ENCODE measurements at places on chromosomes 3 and 15.

- no peak for DNase-seq
Measured at GRCh38 chr3:46283881-46284450, 41.7 kb downstream of the CCR3 start.

- DNase-seq, result no peak
Measured at GRCh38 chr15:72423256-72423655, 25.2 kb downstream of the TMEM202 start.

DNA sequence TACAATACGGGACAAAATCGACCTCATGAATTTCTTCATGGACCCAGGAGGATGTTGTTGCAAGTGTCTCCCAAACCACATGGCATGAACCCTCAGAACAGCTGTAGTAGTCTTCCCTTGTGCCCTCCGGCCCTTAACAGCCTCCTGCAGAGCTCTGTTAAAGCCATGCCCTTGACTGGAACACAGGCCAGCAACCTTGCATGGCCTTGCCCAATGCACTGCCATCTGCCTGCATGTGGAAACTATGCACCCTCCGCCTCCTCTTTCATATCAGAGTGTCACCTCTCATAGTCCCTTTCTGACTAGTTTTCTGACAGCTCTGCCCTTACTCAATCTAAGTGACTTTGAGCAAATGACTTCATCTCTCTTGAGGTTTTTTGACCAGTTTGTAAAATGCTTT is 39.4 kb upstream of the TRIM71 start:
- no peak for DNase-seq

DNA sequence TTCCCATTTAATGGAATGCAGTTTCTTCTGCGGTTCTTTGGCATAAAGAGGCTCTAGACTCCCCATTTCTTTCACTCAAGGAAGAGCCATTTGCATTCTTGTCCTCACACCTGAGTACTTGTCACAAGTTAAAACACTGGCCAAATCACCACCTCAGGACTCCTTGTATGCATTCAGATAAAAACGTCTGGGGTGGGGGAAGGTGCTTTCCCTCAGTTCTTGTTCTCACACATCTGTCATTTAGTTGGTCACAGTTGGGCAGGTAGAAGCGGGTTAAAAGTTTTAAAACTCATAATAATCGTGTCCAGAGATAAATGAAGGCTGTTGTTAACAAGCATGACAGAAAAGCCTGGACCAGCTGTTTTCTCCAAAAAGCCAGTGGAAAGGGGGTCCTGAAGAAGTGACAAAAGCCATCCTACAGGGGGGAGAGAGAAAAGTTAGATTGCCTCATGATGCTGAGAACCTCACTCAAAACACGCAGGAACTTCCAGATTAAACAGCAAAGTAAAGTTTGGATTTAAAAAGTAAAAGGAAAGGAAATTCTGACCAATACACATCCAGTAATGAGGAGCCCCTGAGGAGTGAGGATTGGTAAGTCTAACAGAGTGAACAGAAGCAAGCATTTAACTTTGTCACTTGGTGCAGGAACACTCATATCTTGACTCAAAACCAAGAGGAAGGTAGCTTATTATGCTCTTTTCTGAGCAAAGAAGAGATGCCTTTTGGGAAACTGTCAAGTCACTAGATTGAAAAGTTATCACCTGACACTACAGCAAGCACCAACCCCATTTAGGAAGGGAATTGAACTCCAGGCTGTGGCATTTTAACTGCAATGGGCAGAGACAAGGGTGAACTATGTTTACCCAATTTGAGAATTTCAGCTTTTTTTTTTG is 2.8 kb downstream of the BCL2L10 start:
- DNase-seq, result no peak

DNA sequence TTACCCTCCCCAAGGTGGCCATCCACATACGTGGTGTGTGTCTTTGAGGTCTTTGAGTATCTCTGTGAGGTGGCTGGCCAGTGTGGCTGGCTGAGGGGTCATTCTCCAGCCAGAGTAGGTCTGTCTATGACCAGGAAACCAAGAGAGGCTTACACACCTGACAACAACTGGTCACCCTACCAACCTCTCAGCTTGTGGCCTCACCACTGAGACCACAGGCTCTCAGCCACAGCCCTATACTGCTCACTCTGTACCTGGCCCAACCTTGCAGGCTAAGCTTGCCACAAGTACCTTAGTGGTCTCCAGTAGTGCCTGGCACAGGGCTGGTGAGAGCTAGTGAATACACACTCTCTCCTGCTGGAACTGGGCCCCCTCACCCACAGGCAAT is 5.1 kb downstream of the HEMK1 start:
- no peak for DNase-seq

GRCh38 chr15:34625007-34625406 is 41.6 kb upstream of the GOLGA8B start:
- DNase-seq, result no peak

DNA sequence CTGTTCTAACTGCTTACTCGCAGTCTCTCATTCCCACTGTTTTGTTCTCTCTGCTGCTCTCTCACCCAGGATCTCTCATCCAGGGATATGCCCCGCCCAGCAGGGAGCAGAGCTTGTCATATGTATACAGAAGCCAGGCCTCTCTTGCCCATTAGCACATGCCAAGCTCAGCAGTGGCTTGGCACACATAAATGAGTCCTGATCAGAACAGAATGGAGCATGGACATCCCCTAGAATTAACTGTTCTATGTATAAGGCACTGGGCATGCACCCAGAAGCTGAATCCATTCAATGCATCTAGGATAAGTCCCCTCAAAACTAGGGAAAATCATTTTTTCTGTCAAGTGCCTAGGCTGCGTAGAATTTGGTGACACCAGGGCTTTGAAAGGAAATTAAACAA is 61.6 kb downstream of the IGSF11 start:
- no peak for DNase-seq

GRCh38 chr15:69236505-69236904 is 62.2 kb upstream of the PAQR5 start:
- DNase-seq, result no peak

GRCh38 chr15:31782016-31782783 is 248.1 kb upstream of the CHRNA7 start:
- no peak for DNase-seq

DNA sequence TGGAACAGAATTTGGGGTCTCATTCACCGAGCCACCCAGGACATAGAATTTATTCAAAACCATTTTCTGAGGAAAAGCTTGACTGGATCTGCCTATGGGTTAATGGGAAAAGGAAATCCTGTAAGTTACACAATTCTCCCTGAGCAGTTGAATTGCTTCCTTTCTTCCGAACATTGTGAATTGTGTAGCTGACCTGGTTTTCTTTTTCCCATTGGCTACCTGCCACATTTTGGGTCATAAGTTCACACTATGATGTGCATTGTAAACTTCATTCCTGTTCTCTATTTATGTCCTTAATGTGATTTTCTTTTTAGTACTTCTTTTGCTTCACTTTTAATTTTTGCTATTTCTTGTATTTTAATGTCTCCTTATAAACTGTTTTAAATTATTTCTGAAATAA is 386.0 kb upstream of the LRRC3B start:
- DNase-seq, result no peak

- DNase-seq, result no peak
Measured at GRCh38 chr3:42685363-42685881, at the start of gene KLHL40. Gene KLHL40 (plus strand): TSS chr3:42685537. CDS start chr3:42685619, 82 bp downstream.

DNA sequence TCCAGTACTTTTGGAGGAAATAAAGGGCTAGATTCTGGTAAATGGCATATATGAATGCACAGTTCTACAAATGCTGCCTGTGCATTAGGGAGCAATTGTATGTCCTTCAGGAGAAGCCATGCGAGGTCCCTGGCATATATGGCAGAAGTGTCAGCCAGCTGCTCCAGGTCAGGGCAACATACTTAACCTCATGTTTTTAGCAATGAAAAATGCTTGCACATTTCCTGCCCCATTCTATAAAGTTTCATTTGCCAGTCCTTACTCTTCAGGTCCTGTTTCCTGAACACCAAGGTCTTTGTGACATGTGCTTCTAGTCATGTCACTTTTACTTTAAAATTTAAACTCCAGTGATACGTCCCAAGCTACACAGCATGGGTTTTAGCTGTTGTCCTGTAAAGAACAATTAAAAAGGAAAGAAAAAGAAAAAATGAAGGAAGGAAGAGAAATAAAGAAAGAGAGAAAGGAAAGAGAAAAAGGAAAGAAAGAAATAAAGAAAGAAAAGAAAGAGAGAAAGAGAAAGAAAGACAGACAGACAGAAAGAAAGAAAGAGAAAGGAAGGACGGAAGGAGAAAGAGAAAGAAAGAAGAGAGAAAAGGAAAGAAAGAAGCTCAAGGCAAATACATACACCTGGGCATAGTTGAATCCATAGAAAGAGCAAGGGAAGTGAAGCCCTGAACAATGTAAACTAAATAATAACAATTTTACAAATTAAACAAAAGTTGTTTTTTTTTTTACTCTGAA is 20.1 kb upstream of the PTX3 start:
- DNase-seq, result no peak

GRCh38 chr3:9296241-9296640 is 46.8 kb upstream of the SRGAP3 start:
- no peak for DNase-seq

DNA sequence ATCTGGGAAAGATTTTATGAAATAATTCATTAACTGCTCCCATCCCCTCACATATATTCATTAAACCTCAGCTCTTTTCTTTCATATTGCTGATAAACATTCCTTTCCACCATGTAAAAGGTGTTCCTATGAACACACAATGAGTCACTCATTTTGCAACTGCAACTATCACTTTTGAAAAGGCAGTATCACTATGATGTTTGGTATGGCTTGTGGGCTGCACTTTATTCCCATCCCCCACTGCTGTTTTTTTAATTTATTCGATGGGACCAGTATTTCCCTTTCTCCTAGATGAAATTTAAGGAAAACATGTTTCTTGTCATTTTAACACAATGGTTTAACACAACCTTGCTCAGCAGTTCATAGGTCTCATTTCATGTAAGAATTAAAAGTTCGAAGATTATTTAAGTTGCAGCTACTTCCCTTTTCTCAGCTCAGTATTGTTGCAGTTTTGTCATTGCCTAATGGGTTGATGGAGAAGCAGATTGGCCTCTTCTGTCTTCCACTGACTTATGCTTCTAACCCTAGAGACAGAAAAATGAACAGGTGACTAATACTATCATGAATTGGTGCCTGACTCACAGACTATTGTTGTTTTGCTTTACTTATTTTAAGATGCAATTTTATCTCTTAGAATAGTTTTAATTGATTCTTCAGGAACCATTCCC is 280.3 kb downstream of the ZPLD1 start:
- no peak for DNase-seq

DNA sequence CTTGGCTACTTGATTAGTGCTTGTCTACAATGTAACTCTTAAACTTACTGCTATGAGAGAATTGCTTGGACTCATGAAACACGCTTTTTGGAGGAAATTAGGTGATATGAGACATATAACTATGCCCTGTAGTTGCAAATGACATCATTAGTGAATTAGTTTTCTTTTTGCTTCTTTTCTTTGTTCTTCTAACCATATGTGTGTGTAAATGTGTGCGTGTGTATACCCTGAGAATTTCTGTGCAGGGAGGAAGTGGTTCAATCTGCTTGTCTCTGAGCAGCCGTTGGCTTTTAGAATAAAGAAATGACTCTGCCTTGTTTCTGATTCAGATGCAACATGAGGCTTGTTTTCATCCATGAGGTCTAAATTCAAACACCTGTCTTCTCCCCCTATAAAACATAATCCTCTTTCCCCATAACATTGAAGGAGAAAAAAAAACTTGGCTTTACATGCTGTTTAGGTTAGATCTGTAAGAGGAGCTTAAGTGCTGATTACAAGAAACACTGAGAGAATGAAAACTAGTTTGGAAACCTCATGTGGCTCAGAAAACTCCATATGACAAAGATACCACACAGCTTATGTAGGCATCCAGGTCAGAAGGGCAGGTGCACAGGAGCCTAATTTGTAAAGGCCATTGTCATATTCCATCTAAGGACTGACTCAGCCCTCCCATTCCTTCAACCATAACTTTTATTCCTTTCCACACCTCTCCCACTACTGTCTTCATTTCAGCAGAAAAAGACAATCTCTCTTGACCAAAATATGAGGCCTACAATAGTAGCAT is 30.5 kb upstream of the BLM start:
- no peak for DNase-seq

DNA sequence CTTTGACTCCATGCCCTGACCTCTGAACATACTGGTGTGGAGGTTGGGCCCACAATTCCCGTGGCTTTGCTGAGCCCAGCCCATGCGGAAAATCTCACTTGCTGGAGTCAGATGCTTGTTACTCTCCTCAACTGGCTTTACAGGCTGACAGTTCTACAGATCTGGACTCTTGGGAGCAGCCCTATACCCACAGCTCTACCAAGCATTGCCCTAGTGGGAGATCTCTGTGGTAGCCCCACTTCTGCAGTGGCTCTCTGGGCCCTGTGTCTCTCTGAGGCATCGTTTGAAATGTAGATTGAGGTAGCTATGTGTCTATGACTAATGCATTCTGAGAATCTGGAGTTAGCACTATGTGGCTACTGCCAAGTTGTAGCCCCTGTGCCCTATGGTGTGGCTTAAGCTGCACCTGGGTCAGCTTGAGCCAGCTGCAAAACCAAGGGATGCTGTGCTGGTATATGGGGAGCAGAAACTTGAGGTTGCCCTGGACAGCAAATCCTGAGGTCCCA is 625.8 kb upstream of the ALCAM start:
- no peak for DNase-seq

DNA sequence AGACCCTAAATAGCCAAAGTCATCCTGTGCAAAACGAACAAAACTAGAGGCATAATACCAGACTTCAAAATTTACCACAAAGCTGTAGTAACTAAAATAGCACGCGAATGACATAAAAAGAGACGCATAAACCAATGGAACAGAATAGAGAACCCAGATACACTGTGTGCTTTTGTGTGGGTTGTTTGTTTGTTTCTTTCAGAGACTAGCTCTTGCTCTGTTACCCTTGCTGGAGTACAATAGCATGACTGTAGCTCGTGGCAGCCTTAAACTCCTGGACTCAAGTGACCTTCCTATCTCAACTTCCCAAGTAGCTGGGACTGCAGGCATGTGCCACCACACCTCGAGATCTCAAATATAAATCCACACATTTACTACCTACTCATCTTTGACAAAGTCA is 1314.6 kb upstream of the GBE1 start:
- no peak for DNase-seq

DNA sequence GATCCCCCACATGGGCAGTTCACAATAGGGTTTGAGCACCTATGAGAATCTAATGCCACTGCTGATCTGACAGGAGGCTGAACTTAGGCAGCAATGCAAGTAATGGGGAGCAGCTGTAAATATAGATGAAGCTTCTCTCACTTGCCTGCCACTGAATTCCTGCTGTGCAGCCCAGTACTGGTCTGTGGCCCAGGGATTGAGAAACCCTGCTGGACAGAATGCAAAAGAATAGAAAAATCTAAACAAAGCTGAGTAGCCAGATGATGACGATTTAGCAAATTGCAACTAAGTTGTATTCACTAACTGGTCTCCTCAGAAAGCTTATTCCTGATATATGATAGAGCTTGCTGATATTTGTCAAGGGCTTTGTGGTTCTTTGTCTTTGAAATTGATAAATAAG is 34.3 kb upstream of the APH1B start:
- no peak for DNase-seq

DNA sequence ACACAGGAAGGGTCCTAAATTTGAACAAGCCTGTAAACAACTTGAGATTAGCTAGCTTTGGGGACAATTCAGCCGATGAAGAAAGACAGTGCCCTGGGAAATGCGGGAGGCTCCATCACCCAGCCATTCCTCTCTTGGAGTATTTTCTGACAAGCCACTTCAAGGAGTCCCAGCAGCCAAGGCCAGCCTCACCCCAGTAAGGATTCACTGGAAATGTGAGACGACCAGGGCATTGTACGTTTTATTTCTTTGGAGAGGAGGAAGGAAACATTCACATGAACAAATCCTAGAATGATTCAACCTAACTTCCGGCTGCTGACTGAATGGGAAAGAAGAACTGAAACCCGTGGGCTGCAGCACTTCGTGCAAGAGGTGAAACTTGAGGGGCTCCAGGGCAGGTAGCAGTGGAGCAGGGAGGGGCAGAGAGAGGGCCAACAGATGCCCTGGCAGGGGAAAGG is 116.4 kb upstream of the ARHGEF3 start:
- no peak for DNase-seq

All from stimulated activated CD8-positive, alpha-beta memory T cell treated with anti-CD3 and anti-CD28 coated beads, Interleukin-4, amount 100 ng/mL, for 1 hour (primary cell).